GM12865 (cell line): ENCODE measurements at places on chromosomes 1 and 21.
A peak's percentile ranks its signal among the peaks of the same experiment; 100 is the strongest.

DNA sequence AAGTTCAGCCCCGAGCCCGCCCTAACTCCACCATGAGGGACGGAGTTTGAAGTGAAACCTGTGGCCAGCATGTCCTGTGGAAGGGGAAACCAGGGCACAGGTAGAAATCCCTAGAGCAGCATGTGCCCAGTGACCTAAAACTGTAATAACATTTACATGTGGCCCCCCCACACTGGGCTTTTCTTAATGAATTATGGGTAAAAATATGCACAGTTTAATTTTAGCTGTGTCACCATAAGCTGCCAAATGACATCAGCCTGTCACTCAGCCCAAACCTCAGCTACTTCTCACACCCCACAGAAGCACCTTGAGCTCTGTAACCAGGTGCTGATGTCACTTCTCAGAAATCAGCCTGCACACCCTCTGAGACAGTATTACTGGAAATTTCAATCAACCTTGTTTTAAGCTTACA, 50.0 kb upstream of the SLC19A1 start:
- peak; percentile 77 for DNase-seq

DNA sequence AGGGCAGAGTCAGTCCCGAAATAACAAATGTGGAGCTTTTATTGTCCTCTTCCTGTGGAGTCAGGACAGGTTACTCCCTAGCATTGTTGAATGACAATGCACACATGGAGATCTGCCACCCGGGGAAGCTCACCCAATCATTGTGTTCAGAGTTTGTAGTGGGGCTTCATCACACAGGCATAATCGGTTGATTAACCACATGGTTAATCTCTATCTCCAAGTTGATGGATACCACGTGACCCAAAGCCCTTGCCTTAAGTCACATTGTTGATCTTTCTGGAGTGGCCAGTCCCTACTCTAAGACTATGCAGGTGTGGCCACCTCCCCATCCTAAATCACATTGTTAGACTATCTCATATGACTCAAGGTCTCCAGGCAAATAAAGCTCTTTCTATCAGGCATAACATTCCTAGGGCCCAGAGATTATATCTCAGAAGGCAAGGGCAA, 2.6 kb upstream of the C1orf141 start:
- no peak for DNase-seq

- DNase-seq = no peak
These were observed 126.9 kb downstream of the ESRRG start for GRCh38 chr1:216596281-216596862.

DNA sequence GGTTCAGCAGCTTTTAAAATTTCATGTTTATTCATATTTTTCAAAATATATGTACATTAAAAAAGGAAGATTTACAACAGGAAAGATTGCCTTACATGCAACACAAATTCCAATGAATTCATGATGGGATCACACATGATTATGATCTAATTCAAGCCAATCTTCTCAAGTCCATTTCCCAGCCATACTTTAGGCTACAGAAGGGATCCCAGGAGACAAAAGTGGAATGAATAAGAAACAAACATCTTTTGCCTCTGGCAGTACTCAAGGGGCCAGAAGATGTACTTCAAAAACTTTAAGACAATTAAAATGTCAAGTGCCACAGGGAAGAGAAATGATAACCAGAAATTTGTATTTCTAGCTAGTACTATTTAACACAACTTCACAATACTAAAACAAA, 10.2 kb upstream of the SH2D5 start:
- DNase-seq = no peak

- no peak for DNase-seq
These were observed 53.6 kb upstream of the ADARB1 start for GRCh38 chr21:45020629-45021427.

- no peak for DNase-seq
These were observed 256.5 kb downstream of the USP25 start for GRCh38 chr21:15986277-15986676.

DNA sequence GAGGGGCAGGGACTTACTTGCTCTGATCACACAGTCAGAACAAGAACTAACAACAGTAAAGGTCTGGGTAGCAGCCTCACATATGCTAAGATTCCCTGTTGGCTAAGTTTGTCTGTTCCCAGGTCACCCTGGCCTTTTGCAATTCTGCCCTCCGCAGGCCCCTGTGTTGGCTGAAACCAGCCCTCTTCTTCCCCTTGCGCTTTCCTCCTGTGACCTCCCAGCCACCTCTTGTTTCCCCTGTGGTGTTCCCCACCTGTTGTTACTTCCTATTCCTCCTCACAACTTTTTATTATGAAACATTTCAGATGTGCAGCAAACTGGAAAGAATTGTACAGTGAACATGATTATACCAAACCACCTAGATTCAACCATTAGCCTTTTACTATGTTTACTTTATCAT, 23.4 kb downstream of the MAPKAPK2 start:
- DNase-seq = peak; percentile 69

DNA sequence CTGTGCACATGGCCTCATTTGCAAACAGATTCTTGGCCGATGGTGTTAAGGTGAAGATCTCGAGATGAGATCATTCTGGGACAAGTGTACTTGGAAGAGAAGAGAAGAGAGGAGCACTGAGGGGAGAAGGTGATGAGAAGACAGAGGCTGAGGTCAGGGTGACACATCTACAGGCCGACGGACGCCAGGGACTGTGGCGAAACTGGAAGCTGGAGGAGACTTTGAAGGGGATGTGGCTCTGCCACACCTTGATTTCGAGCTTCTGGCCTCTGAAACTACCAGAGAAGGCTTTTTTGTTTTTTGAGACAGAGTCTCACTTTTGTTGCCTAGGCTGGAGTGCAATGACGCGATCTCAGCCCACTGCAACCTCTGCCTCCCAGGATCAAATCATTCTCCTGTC, 137.5 kb upstream of the TMEM51 start:
- DNase-seq = no peak

GRCh38 chr1:183914276-183914675, 109.4 kb downstream of the RGL1 start:
- DNase-seq = no peak

- DNase-seq = no peak
These were observed 105.8 kb downstream of the ADARB1 start for GRCh38 chr21:45180246-45180599.

- no peak for DNase-seq
These were observed 771 bp downstream of the ABCD3 start for GRCh38 chr1:94418664-94419655.

DNA sequence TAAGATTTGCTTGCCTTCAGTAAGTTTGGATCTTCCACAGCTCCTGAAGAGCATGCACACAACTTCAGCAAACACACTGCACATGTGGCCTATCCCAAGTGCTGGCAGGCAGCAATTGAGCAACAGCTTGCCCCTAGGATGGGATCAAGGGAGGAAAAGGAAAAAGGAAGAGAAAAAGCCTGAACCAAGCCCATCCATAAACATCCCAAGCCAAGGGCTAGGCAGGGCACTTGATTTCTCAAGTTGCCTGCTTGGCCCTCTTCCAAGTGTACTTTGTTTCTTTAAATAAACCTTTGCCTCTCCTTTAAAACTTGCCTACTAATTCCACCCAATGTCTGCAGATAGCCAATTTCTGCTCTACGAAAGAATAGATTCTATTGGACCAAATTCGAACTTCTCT, 49.0 kb upstream of the OLFM3 start:
- DNase-seq = no peak

- peak; percentile 69 for DNase-seq
These were observed 1.1 kb downstream of the IKBKE start for GRCh38 chr1:206471415-206471801.

DNA sequence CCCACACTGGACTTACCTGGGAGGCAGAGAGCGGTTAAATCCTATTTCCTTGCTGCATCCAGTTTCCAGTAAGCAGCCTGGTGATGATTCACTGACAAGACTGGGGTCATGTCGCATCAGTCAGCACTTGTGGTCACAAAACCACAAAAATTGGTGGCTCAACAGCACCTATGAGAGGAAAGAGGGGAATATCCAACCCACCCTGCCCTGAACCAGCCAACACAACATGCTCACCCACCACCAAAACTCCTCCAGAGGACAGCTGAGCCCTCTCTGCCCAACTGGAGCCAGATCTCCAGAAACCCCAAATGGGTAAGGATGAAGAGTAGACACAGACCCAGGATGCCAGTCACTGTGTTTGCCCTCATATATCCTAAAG, 64.0 kb downstream of the CD46 start:
- DNase-seq = no peak

DNA sequence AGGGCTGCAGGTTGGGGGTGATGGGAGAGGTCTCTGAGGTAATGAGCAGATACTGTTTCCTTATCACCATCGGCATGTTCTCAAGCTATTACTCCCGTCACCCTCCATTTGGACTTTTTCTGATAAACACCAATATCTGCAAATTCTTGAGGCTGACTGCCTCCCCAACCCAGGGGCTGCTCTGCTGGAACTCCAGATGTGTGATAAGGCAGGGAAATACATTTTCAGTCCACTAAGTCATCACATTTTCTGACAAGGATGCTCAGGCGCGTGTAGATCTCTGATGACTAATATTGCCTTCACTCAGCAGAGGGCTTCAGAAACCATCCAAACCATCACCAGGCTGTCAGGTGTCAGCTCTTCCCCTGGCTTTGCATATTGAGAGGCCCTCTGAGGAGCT, 215.0 kb upstream of the POU3F1 start:
- DNase-seq = peak; percentile 39

DNA sequence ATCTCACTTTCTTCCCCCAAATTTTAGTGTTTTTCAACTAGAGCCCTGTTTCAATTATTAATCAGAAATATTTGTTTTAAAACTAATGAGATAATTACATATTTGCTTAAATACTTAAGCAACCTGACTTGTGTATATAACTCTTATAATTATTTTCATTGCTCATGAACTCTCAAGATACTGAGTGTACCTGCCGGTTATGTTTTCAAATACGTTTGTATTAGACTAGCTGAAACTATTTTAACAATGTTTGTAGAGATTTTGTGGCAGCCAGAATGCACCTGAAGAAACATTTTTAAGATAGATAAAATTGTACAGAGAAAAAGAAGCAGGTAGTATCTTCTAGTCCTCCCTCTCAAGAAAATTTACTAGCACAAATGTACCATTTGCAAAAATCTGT, 140.6 kb upstream of the CXADR start:
- no peak for DNase-seq

DNA sequence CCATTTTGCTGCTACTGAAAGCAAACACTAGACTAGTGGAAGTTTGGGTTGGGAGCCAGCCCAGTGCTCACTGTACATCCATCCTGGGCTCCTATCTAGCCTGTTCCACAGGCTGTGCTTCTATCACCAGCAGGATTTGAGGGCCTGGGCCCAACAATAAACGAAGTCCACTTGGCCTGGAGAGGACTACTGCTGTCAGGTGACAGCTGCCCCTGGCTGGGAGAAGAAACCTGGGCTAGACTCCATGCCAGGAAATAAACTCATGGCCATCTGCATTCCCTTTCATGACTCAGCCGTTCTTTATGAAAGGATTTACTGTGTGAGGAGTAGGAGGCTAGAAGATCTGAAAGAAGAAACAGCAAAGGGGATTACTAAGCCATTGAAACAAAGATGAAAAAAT, 35.5 kb downstream of the COLGALT2 start:
- DNase-seq = no peak

- DNase-seq = no peak
These were observed at the start of gene PLEKHG5 for GRCh38 chr1:6491480-6491962. Gene PLEKHG5, minus strand, starts transcription at chr1:6491667. Its CDS starts 14,096 bp downstream, at chr1:6477571.

- DNase-seq = no peak
These were observed 28.2 kb upstream of the SYDE2 start for GRCh38 chr1:85228972-85229371.

- no peak for DNase-seq
These were observed 17.2 kb upstream of the FABP3 start for GRCh38 chr1:31390071-31390470.

DNA sequence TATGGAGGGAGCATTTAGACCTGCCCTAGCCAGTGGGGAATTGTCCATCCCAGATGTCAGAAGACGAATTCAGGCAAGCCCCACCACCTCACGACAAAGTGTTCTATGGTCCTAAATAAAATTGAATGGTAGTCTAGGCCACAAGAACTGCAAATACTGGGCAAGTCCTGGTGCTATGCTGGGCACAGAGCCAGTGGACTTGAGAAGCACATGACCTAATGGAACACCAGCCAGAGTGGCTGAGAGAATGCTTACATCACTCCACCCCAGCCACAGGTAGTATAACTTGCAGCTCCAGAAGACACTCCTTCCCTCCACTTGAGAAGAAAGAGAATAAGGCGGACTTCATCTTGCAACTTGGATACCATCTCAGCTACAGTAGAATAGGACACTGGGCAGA, 567.3 kb upstream of the CXADR start:
- no peak for DNase-seq

DNA sequence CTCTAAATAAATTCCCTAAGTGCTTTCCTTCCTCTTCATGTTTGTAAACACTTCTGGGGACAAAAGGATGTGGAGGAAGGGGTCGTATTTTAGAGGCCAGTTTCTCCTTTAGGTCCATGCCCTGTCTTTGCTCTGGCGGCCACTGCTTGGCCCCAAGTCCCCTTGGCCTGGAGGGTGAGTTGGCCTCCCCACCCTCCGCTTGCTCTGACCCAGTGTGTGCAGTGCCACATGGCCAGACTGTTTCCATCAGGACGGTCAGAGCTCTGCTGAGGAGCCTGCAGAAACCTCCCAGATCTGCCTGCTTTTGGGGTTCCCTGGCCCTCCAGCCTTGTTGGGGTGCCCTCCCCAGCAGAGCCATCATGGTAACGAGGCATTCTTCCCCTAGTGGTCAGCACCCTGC, 127.8 kb downstream of the CAMTA1 start:
- DNase-seq = no peak

- no peak for DNase-seq
These were observed at the start of gene L1TD1 for GRCh38 chr1:62194651-62195544. Gene L1TD1, plus strand, starts transcription at chr1:62194849. Its CDS starts 11,780 bp downstream, at chr1:62206629.
